Renal pelvis (tissue), 12 donors: ENCODE measurements at places on chromosomes 7 and 10. TPM values are rescaled to one million over a fixed set of nuclear protein-coding genes. Genes with fewer than 3 reads are reported as not detected.

DNA sequence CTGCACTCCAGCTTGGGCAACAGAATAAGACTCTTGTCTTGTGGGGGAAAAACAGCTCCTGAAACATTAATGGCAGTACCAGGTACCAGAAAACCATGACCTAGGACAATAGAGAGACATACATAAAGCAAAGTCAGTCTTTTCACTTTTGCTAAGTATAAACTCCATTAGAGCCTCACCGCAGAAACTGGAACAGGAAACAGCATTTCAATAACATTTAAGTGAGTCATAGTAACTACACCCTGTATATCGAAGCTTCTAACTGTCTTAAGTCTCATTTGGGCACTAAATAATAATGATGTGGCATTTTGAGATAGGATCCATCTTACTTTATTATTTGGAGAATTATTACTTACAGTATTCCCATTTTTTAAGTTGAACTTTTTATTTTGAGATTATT, 517.8 kb upstream of the CELF2 start:
- no peak for DNase-seq

The C7orf57 gene
- 1.1 TPM for polyA plus RNA-seq

DNA sequence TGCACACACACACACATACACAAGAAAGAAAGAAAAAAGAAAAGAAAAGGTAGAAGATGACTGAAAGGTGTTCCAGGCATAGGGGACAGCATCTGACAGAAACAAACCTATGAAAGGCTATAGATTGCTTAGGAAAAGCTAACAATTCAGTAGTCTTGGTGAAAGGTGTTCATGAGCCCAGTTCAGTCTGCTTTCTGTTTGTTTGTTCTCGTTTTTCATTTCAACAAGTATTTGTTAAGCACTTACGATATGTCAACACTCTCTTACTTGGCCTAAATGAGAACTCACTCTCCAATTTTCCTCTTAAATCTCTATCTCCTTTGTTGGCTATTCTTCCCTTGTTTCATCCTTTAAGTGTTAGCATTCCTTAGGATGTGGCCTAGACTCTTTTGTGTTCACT, 133.2 kb downstream of the GRM8 start:
- DNase-seq, result no peak

DNA sequence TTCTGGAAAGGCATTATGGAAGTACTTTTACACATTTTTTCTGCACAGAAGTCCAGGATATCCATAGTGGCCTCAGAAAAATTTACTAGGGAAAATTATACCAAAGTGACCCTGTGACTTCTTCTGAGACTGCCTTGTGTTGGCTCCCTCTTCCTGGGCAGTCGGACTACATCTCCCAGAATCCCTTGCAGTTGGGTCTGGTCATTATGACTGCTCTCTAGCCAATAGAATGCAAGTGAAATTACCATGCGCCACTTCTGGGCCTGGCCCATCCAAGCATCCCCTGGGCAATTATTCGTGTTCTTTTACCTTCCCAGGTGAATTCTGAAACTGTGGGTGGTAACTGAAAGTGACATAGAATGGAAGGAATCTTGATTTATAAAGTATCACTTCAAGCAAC, 430.9 kb downstream of the ACTR3B start:
- DNase-seq, result no peak

DNA sequence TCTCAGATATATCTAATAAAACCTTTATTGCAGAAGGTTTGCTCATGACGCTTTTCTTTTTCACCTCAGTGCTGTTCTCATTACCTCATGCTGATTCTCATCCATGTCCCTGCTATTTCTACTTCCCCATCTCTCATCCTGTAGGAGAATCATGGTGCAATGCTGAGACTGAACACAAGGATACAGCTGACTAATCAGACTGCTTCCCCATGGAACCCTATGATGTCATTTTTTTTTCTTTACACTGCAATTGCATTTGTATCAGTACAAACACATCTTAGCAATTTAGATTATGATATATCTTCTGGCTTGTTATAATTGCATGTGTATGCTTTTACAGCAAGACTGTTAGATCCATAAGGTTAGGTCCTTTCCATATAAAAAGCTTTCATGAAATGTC, 93.7 kb downstream of the SEMA3A start:
- DNase-seq, result no peak

- DNase-seq, result no peak
These were observed 14.9 kb upstream of the COL13A1 start for GRCh38 chr10:69786791-69787190.

DNA sequence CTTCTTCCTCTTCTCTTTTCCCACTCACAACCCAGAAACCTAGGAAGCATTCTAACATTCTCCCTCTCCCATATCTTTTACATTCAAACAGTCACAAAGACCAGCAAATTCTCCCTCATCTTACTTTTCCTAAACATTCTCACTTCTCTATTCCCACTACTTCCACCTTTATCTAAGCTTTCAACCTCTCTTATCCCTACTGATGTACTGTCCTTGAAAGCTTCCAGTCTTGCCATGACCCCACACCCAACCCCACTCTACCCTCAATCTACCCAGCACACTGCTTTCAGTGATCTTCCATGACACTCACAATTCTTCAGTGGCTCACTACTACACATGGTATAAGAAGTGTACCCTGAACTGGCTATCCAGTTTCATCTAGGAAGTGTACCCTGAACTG, 5.3 kb downstream of the IMMP2L start:
- no peak for DNase-seq

The ABCC2 gene
- 13.8 TPM for polyA plus RNA-seq

- DNase-seq, result no peak
These were observed 127.7 kb downstream of the CDK14 start for GRCh38 chr7:90723866-90724265.

- no peak for DNase-seq
These were observed 24.1 kb upstream of the ZC3HAV1L start for GRCh38 chr7:139059905-139060304.

The SEC61G gene
- polyA plus RNA-seq, result 183 TPM

DNA sequence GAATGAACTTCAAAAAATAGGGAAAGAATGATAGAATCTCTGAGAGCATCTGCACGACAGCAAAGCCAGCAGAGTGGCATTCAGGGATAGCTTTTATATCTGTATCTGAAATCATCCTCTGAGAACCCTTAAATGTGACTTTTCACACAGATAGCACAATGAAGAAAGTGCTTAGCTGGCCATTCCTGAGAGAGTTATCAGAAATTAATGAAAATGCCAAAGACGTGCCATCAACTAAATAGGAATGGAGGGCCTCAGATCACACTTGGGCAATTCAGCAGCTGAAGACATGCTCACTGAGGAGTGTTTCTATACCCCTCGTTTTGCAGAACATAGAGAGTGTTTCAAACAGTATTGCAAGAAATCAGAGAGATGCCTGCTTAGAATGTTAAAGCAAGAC, 51.6 kb downstream of the AKR1B1 start:
- DNase-seq, result no peak

DNA sequence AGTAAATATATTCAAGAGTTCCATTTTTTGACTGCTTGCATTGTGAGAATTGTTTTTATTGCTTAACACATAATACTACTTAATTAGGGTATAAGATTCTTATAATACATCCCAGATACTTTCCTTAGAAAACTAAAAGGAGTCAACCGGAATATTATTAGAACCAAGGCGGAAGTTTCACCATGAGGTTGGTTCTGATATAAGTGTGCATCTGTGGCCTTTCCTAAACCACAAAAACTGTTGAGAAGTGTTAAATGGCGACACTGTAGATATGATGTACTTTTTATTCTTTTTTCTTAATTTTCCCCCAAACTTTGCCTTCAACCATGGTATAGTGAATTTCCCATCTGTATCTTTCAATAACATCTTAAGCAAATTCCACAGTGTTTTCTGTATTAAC, 32.3 kb upstream of the INHBA start:
- no peak for DNase-seq

DNA sequence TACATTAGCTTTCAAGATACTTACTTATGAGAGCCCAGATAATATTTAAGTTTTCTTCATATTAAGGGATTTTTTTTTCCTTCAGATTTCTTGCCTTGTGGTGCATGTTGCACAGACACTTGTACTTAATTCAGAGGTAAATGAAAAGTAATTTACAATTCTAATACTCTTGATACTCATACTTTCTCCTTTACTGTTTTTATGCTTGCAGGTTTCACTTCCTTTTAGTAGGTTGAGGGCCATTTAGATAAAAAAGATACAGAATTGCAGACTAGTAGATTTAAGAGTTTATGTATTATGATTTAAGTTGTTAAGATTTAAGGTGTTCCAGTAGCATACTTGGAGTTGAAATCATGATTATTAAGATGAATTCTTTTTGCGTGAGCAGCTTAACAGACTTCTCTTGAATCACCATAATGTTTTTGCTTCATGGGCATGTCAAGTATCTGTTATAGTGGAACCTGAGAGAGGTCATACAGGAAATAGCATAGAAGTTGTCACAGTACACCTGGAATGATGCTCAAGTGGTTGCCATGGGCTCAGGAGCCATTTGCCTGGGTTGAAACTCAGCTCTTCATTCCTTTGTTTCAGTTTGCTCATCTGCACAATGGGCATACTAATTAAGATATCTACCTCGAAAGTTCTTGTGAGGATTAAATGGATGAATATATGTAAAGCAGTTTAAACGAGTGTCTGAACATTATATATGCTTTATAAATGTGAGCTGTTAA, 174.8 kb upstream of the PRPS1L1 start:
- DNase-seq, result no peak

GRCh38 chr7:12701433-12701832, 14.0 kb downstream of the ARL4A start:
- DNase-seq, result no peak

The APBB1IP gene
- polyA plus RNA-seq, result 1.3 TPM

GRCh38 chr7:128209229-128210035, 31.6 kb upstream of the LEP start:
- DNase-seq, result peak; percentile 64

DNA sequence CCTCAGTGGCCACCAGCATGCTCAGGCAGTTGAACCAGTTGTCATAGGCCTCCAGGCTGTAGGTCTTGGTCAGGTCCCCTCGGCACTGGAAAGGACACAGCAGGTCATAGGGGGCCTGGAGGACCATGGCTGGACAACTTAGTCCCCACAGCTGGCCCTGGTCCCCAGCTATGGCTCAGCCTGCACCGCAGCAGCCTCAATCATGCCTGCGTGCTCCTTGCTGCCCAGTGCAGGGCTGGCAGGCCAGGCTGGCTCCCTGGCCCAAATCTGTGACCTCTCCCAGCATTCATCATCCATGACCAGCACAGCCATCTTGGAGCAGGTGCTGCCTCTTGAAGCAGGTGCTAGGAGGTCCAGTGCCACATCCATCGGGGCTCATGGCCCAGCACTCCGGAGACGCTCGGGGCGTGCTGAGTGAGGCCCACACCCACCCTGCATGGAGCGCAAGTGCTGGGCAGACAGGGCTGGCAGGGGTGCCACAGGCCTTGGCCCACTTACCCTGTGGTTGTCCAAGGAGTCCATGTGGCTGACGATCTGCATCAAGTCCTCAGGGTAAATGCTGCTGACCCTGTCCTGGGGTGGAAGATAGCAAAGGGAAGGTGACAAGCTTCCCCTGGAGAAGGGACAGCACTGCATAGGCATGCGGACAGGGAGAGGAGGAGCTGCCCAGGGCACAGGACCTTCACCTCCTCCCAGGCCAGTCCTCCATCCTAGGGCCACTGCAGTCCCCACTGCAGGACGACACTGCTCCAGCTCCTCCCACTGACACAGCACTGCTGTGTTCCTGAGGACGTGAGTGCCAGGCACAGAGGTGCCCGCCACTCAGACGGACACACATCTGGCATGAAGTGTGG, 61.7 kb downstream of the CSGALNACT2 start:
- no peak for DNase-seq

The KLF6 gene
- polyA plus RNA-seq, result 50.1 TPM

DNA sequence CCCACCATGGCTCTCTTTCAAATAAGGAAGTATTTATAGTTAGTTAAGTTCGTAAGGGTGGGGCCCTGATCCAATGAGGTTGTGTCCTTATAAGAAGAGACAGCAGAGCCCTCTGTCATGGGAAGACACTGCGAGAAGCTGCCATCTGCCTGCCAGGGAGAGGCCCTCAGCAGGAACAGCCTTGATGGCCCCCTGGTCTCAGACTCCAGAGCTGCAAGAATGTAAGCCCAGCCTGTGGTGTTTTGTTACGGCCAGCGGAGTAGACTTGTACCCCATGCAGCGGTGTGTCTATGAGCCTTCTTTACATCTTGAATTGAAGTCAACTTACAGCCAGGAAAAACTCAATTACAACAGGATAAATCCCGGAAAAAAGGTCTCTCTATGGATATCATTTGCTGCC, 14.3 kb upstream of the LARP4B start:
- DNase-seq, result no peak

GRCh38 chr7:20932785-20933527, 146.3 kb upstream of the SP8 start:
- DNase-seq, result no peak

GRCh38 chr10:76583711-76584161, 1053.9 kb downstream of the KCNMA1 start:
- DNase-seq, result peak; percentile 36

DNA sequence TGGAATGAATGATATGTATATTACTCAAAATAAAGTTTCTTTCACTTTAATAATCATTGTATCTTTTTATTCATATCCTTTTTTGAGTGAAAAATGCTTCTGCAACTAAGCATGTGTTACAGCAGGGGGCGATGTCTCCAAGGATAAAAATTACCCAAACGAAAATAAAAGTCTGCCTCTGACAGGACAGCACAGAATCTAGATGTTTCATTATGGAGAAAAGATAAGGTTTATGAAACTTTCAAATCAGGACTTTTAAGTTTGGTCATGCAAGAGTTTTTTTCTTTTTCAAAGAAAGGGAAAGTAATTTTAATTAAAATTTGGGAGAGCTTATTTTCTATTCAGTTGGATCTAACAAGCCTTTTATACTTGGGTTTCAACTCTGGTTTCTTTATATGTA, 48.4 kb downstream of the TES start:
- peak; percentile 48 for DNase-seq

The GPR85 gene
- 0.81 TPM for polyA plus RNA-seq

The CFAP58 gene
- 0.34 TPM for polyA plus RNA-seq

DNA sequence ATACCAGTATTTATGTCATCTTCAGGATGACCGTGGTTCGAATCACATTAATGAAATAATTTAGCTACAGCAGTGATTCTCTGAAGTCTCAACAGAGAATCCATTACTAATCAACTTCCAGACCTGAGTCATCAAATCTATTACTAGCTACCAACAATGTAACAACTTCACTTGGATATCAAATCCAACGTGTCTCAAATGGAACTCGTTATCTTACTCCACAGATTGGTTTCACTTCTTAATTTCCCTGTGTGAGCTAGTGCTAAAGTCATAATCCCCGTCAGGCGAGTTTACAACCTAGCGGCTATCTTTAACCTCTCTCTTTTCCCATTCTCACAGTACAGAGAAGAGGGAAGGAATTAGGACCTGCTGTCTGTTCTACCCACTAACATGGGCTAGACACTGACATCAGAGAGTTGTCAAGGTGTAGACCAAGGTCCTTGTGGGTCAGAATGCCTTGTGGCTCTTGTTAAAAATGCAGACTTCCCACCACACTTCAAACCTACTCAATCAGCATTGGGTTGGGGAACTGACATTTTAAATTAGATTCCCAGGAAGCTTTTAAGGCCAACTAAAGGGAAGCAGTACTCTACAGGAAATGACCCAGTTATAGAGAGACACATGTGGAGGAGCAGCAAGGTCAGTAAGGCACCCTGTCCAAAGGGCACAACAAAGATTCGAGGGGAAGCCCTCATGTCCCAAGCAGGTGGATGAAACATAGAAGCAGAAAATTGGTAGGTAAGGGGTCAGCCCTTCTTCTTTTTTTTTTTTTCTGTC, 57.3 kb upstream of the GSAP start:
- DNase-seq, result no peak
